ENCODE measurements at places on chromosomes 2 and 18.

DNA sequence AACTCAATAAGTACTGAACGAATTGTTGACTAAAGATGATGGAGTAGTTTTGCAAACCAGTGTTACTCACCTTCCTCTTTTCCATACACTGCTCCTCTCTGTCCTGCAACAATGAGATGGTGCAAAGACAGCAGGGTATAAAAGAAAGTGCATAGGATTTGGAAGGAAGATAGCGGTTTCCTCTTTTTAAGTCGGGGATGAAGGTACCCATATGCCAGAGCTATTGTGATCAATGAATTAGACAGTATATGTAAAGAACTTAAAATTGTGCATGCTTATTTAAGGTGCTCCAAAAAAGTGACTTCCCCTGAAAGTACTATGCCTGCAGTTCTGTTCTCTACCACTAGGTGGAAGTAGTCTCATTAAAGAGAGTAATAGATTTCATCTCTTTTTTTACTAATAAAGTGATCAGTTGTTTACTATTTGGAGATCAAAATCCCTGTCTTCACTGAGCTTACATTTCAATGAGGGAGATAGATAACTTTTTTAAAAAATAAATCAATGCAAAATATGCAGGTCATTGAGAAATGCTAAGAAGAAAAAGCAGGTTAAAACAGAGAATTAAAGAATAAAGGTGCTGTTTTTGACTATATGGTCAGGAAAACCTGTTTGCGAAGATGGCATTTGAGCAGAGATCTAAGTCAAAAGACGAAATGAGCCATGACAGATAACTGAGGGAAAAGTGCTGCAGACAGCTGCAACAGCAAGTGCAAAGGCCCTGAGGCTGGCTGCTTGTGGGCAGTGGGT lies 339.7 kb upstream of the SLC14A2 start:
- DNase-seq: no peak

DNA sequence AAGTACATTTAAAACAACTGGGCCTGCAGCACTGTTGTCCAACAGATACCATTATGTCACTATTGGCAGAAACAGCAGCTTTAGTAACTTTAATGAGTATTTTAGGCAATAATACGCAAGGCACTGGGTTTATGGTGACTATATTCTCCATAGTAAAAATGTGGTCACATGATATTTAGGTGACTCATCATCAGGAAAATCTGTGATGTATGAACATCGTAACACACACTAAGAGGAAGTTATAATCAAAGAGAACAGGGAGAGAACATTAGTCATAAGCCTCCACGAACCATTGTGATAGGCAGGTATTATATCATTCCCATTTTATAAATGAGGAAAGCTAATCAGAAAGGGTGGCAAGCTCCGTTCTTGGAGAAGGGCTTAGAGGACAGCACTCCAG lies 36.9 kb downstream of the RAPH1 start:
- DNase-seq: no peak

- DNase-seq: no peak
These were observed 103.6 kb upstream of the SERPINE2 start for GRCh38 chr2:224142397-224143312.

DNA sequence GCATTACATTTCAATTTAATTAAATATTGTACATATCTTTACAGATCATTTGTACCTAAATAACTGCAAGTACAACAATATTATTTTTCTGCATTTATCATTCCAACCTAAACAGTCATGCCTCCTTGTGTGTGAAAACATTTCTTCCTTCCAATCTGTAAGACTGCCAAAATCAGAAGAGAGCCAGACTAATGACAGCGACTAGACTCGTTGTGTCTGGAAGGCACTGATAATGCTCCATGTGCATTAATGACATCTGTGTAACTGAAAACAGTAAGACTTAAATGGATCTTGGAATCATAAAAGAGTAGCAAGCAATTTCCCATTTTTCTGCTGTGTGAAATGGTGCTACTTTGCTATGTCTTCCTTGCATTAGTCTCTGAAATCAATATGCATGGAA lies 278.0 kb upstream of the DSEL start:
- DNase-seq: no peak

GRCh38 chr2:171692331-171692730 lies 5.1 kb downstream of the DYNC1I2 start:
- DNase-seq: no peak

- DNase-seq: no peak
These were observed 15.3 kb downstream of the FAM168B start for GRCh38 chr2:131077966-131078365.

DNA sequence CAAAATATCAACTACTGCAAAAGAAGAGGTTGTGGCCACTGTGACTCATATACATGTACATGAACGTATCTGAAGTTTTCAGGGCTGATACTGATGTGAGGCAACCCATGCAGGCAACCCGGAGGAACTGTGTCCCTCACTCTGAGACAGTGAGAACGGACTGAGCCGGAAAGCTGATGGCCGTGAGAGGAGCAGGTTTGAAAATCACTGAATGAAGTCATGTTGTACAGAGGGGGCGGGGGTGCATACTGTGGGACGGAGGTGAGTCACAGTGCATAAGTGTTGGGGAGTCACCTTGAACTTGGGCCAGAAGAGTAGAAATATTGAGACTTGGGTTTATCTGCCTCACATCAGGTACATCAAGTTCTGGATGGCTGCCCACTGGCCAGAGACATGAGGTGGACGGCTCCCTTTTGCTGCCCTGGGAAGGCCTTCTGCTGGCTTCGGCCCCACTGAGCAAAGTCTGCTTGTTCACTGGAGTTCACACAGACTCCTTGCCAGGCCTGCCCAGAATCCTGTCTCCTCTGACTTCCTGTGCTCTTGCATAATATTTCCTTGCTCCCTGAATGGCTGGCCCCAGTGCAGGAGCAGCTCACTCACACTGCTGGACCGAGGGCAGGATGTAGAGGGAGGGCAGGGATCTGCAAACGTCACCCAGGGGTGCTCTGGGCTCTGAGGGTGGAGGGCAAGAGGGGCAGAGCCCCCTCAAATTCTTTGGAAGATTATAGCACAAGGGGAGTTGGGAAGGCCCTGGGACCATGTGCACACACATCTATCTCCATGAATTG lies 18.1 kb downstream of the EPAS1 start:
- no peak for DNase-seq

DNA sequence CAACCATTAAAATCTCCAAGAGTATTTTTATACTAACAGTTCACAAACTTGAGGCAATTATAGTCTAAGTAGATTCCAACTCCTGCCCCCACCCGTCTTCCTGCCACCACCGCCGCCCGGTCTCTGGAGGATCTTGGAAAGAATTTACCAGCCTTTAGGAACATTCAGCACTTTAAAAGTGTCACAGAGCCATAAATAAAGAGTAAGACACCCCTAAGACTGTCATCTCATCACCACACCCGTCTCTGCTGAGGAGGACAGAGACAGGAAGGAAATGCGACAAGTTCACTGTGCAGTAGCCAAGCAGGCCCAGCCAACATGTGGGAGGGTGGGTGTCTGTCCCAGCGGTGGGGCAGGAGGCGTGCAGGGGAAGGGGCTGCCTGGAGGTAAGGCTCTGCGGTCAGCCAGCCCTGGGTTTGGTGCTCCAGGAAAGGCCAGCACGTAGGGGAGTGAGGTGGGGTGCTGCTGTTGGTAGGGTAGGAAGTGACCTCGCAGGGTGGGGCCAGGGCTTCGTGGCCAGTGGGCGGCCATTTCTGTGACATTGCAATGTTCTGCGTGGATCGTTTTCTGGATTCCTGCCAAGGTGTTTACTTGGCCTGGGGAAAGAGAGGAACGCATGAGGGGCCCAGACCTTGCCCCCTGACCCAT lies 111.6 kb downstream of the FAM210A start:
- DNase-seq: no peak

- no peak for DNase-seq
These were observed 19.0 kb upstream of the SAG start for GRCh38 chr2:233288663-233289062.

DNA sequence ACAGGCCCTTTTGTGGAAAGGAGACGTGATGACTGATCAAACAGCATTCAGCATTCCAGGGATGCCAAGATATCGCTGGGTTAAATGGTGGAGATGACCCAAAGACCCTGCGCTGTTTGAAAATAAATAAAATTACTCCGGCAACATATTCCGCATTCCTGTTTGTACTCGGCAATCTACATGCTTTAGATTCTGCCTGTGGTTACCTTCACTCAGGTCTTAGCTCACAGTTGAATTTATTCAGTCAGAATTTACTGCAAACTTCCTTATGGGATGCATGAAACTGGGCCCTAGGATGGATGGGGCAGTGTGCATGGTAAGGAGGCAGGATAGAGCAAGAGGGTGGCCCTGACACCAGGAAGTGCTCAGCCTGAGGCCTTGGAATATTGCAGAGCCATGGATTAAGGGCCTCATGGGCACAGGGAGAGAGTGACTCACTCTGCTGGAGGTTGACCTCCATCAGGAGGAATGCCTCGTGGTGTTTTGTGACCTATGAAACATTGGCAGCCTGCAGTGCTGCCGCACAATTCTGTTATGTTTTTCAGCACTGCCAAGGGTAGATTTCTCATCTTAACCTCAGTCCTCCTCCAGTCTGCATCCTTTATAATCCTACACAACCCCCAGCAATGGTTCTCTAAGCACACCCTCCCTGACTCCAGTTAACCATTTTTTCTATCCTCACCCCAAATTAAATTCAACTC lies 321.4 kb downstream of the IRS1 start:
- DNase-seq: no peak

DNA sequence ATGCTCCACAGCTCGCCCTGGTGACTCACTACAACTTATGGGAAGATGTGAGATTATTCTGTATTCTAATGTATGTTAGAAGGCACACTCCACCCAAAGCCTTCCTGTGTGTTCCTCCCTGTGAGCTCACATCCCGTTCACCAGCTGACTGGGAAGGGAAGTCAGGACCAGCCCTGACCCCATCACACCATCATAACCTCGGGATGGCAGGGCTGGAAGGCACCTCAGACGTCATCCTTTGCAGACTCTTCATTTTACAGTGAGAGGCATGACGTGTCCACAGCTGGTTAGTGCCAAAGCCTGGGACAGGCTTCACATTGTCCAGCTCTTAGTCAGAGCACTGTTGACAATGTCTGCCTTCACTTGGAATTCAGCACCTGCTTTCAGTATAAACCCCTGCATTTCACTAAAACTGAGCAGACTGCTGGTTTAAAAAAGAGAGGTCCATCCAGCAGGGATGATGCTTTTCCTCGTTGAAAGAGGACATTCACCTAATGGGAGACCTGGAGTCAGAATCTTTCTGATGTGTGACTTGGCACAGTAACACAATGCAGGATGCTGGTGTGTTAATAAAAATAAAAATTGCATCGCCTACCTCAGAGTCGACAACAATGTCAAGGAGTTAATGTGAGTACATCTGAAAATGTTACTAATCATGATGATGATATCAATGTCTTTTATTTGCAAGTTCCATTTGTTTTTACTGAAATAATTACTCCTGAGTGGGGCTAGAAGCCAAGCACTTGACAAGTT lies 418.0 kb upstream of the TNP1 start:
- no peak for DNase-seq

GRCh38 chr18:22796113-22796512 lies 137.0 kb upstream of the RBBP8 start:
- no peak for DNase-seq

GRCh38 chr2:239913636-239914417 lies 111.3 kb downstream of the NDUFA10 start:
- no peak for DNase-seq

- no peak for DNase-seq
These were observed 214.4 kb upstream of the TMEM200C start for GRCh38 chr18:6109743-6110142.

DNA sequence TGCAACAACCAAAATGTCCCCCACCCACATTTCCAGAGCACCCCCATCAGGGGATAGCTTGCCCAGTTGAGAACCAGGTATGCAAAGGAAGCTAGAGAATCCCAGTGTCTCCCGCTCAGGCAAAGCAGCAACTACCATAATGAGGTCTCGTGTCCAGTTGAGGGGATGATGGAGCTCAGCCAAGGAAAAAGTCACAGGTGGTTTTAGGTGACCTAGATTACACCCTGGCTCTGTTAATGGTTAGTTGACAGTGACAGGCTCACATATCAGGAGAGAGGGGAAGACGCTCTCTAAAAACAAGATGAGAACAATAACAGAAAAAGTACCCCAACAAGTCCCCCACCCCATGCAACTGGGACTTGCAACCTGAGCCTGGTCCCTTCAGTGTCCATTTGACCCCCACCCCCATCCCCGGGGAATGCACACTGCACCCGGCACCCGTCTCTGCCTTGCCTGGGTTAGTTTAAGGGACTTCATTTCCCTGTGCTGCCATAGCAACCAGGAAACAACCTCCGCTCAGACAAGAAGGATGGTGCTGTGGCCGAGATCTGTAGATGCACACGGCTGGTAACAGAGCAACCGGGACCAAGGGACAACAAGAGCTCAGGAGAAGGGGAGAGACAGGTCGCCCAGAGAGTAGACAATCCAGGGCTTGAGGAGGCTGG lies at the start of gene KIAA2012:
Gene KIAA2012, plus strand, starts transcription at position 519 of the 665 bp plus-strand sequence. CDS start 373 bp downstream, outside the sequence.
- no peak for DNase-seq

- no peak for DNase-seq
These were observed 29.0 kb upstream of the ATOH8 start for GRCh38 chr2:85724731-85725181.

GRCh38 chr2:120596990-120597594 lies 138.6 kb upstream of the GLI2 start:
- DNase-seq: no peak

- DNase-seq: no peak
These were observed 1144.7 kb upstream of the PIK3C3 start for GRCh38 chr18:40810372-40810771.

- no peak for DNase-seq
These were observed 164.2 kb downstream of the MGAT5 start for GRCh38 chr2:134417968-134418582.

GRCh38 chr2:124187948-124188347 lies 162.9 kb downstream of the CNTNAP5 start:
- DNase-seq: no peak

DNA sequence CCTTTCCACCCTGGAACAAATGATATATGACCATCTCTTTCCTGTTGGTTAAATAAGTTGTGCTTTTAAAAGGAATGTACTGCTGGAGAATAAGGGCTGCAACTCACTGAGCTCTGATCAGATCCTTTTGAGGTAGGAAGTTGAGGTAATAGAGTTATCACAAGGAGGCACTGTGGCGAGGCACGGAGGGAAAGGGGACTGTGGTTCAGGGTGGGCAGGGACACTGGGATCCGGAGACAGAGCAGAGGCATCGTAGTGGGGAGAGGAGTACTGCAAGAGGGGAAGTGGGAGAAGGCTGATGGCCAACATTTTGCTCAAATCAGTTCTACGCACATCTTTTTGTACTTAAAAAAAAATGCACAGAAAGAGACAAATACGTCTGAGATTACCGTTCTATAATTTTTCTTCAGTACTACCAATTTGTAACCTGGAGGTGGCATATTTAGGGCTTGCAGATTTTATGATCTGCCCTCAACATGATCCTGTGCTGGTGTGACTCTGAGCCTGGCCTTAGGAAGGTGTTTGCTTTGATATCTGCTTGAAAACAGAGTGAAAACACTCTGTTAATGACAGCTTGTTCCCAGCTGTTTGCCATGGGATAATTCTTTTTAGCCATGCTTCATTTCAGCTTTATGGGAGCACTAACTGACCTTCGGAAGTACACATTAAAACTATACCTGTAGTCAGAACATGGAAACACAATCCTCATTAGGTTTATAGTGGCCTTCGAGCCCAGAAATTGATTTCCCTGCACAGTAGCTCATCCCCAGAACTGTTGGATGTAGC lies 168.1 kb downstream of the KCNE4 start:
- DNase-seq: no peak

GRCh38 chr2:231911381-231911780 lies 14.8 kb downstream of the NPPC start:
- no peak for DNase-seq

GRCh38 chr2:96553176-96553956 lies 16.8 kb downstream of the ARID5A start:
- no peak for DNase-seq
